ENCODE measurements at places on chromosomes 4 and X.

DNA sequence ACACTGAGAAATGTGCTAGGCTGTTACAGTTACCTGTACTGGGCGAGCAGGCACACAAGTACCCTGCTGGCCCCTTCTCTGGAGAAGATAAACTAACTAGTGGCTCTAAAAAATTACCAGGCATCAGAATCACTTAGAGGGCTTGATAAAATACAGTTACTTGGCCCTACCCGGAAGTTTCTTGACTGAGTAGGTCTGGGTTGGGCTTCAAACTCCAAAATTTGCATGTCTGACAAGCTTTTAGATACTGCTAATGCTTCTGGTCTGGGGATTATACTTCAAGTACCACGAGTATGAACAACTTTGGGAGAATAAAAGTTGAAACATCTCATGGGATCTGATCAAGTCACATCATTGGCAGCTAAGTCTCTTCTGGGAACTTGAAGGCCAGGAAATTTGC lies 30.8 kb downstream of the CEP135 start:
- DNase-seq: no peak

DNA sequence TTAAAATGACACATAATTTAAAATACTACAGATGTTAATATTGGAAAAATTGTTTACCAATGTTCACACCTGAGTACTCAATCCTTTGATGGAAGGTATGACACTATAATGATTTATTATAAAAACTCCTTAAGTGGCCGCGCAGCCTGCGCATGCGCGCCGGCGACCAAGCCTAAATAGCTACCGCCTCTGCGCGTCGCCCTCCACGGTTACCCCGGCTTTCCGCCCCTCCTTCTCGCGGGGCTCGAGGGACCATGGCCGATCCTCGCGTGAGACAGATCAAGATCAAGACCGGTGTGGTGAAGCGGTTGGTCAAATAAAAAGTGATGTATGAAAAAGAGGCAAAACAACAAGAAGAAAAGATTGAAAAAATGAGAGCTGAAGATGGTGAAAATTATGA lies 170.2 kb downstream of the DMD start:
- no peak for DNase-seq

- DNase-seq: peak; percentile 58
Observed at GRCh38 chrX:135707880-135708279, 5.6 kb upstream of the CT45A1 start.

DNA sequence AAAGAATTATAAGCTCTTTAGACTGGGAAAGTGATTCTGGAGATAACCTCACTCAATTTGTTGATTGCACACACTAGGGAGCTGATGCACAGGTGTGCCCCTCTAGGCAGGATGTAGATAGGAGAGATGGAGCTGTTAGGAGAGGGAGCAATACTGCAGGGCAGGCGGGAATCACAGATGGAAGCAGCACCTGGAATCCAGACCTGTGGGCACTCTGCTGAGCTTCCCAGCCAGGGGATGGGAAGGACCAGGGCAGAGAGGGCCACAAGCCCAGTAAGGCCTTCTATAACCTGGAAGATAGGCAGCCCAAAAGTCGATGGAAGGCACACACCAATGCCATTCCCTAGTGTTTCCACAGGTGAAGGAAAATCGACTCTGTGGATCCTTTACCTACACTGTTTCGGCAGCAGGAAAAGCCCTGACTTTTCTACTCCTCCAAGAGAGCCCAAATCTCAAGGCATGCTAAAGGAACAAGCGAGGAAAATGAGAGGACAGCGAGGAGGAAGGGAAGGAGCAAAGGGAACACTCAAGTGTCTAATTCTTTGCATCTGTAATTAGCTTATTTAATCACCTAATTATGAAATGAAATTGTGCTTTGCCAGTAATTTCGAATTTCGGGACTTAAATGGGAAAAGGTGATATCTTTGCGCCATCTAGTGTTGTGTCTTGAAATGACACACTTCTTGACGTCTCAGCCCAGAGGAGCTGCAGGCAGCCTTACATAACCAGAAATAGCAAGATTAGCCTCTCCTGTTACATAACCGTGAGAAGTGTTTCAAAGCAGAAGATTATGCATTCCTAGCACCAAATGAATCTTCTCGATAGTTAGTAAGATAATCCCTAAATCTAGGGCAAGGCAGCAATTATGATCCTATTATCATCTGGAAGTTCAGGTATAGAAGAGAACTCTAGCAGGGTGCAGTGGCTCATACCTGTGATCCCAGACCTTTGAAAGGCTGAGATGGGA lies 31.0 kb upstream of the TLR3 start:
- peak; percentile 55 for DNase-seq

GRCh38 chrX:55014897-55015299 lies 14.7 kb downstream of the APEX2 start:
- no peak for DNase-seq

DNA sequence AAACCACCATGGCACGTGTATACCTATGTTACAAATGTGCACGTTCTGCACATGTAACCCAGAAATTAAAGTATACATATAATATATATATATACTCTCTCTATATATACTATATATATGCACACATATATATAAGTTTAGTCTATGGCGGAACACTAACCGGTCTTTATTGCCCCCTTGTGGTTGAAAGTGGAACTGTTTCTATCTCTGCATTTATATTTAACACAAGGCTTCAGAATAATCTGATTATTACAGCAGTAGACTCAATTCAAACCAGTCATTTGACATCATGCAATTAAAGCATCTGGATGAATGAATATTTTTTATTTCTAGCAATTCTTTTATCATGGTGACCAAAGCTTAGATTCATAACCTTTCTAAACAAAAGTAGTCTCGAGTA lies 14.6 kb downstream of the RAB9B start:
- peak; percentile 27 for DNase-seq

GRCh38 chr4:16140879-16141249 lies 57.0 kb upstream of the PROM1 start:
- no peak for DNase-seq

- no peak for DNase-seq
Observed at GRCh38 chr4:27217261-27217769, 356.7 kb downstream of the STIM2 start.

DNA sequence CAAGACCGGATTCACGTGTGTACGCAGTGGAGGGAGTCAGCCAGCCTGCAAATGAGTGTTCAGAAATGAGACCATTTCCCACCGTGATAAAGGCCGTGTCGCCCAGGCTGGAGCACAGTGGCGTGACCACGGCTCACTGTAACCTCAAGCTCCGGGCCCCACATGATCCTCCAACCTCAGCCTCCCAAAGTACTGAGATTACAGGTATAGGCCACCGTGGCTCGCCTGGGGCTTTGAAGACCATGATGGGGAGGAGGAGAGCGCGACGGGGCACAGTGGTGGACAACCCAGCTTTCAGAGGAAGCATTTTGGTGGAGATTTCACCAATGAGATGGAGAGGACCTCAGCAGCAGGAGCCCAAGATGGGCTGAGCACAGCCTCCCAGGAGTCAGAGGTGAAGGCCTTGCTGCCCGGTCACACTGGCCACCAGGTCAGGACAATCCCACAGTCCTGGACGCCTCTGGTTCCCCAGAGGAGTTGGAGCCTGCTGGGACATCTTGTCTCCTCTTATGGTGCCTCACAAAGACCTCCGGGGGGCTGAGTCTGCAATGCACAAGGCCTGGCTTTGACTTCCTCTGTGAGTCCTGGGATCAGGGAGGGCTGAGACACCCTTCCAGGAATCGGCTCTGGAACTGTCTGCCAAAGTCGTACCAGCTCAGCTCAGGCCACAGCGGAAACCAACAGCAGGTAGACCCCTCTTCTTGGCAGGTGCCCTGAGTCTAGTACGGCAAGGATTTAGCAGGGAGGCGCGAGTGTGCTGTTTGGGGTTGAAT lies 22.4 kb upstream of the MXD4 start:
- DNase-seq: no peak

- no peak for DNase-seq
Observed at GRCh38 chrX:13932416-13932815, 97.3 kb downstream of the GEMIN8 start.

DNA sequence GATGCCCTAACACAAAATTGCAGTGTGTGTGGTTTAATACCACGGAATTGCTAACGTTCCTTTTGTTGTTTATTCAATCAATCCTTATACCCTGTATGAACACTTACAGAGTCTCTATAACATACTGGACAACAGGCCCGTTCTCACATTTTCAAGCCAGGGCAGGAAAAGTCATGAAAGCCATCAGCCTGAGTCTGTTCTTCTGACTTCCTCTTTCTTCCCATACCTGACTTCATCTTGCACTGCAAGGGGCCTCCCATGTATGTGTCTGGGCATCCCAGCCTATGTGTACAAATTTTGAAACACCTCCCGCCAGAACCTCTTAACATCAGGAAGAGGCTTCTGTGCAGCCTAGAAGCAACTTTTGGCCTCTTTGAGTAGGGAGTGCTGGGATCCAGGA lies 4.9 kb upstream of the SHISA3 start:
- DNase-seq: no peak

- DNase-seq: peak; percentile 40
Observed at GRCh38 chr4:42396752-42397634, at the start of gene SHISA3. TSS of gene SHISA3 (plus strand) at chr4:42397488. CDS start at chr4:42398057, 569 bp downstream.

- DNase-seq: no peak
Observed at GRCh38 chr4:73098016-73098415, 28.5 kb upstream of the COX18 start.

DNA sequence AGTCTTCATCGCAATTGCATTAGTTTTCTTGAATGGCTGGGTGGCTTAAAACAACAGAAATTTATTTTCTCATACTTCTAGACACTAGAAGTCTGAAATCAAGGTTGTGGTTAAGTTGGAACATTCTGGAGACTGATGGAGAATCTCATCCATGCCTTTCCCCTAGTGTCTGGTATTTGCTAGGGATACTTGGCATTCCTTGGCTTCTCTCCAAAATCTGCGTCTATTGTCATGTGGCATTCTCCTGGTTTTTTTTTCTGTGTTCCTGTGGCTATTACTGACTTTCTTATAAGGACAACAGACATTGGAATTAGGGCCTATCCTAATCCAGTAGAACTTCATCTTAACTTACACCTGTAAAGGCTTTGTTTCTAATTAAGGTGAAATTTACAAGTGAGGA lies 272.8 kb upstream of the EPHA5 start:
- peak; percentile 16 for DNase-seq

GRCh38 chr4:184450743-184451535 lies 23.4 kb downstream of the IRF2 start:
- DNase-seq: no peak

DNA sequence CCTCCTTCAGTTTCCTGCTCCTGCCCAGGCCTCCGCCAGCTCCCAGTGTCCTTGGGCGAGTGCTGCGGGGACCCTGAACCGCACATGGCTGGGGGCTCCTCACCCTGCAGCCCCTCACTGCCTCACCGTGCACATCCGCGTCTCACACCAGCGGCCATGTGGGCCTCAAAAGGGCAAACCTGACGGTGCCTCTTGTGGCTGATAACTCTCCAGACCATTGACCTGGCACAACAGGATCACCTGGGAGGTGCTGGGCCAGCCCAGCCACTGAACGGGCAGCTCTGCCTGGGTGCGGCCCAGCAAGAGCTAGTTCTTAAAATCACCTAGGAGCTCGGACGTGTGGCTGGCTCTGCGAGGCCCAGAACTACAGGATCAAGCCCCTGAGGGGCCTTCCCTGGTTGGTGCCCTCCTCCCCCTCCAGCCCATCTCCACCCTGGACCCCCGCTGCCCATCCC lies 4.1 kb upstream of the S100P start:
- no peak for DNase-seq

DNA sequence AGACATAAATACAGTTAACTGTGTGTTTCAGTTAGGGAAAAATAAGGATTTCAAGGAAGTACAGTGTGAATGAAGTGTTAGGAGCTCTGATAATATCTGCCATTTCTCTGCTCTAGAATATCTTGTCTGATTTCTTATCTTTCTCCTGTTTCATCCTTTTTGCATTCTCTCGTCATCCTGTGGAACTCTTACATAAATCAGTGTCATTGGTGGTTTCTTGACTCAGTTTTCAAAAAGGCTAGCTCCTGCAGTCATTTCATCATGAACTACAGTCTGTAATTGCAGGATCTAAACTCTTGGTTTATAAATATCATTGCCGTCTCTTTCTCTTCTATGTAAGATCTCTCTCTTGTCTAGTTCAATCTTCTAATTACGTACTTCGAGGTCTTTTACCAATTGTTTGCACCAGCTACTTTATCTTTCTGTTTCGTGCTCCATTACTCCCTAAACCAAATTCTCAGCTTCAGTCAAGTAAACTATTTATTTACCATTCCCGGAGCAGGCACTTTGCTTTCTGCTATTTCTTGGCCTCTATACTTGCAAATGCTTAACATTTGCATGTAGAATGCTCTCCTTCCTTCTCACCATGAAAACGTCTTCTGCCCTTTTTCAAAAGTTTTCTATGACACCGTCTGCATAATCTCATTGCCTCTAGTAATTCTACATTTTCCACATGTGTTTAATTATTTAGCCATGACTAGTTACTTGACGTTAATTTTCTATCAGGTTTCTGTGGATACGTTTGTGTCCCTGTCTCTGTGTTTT lies 294.0 kb downstream of the TENM3 start:
- DNase-seq: no peak

DNA sequence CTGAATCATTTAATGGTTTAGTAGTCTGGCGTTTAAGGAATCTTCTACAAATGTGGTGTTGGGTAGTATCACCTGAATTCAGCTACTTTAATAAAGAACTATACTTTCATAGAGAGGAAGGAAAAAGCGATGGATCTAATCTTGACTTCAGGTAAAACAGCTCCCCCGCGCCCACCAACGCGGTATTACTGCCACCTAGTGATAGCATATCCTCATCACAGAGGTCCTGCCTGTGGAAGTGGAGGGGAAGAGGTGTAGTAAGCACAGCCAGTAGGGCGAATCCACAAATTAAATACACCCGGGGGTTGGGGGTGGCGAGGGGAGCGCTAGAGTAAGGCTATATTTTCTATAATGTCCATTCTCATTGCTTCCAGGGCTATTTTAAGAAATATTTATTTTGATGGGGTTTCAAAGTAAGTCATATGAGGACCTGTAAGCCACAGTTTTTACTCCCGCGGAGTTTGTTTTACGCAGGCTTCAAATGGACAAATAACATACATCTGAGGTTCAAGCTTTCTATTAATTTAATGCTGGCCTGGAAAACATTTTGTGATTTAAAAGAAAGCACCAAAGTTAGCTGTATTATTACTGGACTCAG lies 8.3 kb upstream of the DAPP1 start:
- peak; percentile 77 for DNase-seq

GRCh38 chr4:7189066-7189465 lies 3.3 kb upstream of the SORCS2 start:
- DNase-seq: no peak

GRCh38 chrX:136438192-136438591 lies 49.6 kb upstream of the BRS3 start:
- no peak for DNase-seq

- DNase-seq: peak; percentile 27
Observed at GRCh38 chr4:83830138-83830888, 294.4 kb downstream of the GPAT3 start.

GRCh38 chrX:32269866-32270265 lies 941.5 kb downstream of the DMD start:
- no peak for DNase-seq

DNA sequence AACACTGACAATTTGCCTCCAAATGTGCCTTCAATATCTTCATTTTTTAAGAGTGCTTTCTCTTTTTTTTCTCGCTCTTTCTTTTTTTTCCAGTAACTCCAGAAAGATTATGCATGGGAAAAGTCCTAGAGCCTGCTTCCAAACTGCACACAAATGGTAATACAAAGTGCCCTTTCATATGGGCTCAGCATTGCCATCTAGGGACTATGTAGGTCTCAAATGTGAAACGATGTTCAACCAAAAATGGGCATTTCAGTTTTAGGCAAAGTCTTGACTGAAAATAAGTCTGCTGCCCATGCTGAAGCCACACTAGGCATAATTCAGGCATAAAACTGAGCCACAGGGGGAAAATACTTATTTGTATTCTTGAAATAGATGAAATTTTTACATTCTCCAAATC lies 65.6 kb downstream of the SYNPO2 start:
- no peak for DNase-seq

GRCh38 chr4:17055788-17056187 lies 157.3 kb upstream of the LDB2 start:
- DNase-seq: no peak

Data from endothelial cell (in vitro differentiated cells).